ENCODE measurements at places on chromosomes 3 and 15.

- no peak for DNase-seq
Observed at GRCh38 chr15:98144388-98144787, 183.9 kb downstream of the ARRDC4 start.

DNA sequence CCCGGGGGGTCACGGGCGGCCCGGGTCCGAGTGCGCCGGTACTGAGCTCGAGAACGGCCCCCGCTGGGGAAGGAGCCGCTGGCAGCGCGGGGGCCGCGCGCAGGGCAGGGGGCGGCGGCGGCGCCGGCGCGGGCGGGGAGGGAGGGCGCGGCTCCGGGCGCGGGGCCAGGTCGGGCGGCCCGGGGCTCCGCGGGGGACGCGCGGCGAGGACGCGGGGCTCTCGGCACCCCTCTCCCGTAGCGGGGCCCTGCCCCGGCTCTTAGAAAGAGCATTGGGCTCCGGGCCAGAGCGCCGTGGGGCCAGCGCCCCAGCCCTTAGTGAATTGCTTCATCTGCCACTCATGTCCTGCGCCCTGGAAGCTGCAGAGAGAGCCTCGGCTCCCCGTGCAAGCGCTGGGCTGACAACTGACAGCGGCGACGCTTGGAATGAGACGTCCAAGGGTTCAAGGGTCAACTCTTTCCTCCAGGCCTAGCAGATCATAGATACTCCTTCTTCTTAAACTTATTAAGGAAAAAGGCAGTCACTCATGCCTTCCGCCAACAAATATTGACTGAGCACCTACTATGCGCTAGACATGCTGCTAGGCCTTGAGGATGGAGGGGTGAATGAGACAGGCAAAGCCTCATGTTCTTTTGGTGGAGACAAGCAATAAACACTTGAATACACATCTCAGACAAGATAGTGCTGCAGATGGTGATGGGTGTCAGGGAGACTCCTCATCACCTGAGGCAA lies 140.8 kb downstream of the SMAD6 start:
- DNase-seq = no peak

DNA sequence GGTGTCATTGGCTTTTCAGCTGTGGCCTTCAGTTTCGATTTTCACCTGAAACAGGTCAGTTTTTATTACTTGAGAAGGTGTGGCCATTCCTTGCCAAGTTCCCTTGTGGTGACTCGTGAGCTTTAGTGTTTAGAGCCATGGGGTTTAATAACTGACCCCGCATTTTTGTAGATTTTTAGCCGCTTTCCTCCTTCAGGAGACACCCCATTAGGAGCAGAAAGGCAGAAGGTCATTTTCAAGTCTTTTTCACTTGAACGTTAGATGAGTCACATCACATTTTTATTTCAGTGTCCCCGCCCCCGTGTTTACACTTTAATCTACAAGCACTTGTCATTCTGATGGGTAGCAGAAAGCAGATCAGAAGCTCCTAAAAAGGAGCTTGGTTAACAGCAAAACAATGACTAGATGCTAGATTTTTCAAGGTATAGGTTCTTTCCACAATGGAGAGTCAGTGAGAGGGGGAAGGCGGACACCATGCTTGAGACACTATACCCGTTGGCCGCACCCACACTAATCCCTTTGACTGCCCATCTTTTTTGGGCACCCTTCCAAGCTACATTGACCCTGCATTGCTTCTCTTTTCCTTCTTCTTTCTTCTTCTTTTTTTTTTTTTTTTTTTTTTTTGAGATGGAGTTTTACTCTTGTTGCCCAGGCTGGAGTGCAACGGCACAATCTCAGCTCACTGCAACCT lies 132.7 kb downstream of the GHSR start:
- no peak for DNase-seq

DNA sequence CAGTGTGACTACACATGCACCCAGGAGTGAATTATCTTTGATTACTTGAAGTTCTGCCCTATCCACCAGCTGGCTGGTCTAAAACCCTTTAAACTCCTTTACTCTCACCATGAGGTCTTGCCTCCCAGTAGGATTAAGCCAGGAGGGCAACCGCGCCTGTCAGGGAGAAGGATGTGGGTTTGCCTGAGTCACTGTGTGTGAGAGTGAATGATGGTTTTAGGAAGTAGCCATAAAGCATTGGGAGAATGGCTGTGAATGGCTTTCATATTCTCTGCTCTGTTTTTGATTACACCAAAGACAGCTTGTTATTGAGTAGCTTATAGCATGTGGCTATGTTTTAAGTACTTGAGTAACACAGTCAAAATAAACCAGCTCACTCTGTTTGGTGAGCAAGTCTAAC lies 637.7 kb upstream of the TBL1XR1 start:
- no peak for DNase-seq

GRCh38 chr3:105960381-105960780 lies 91.6 kb upstream of the CBLB start:
- no peak for DNase-seq

- no peak for DNase-seq
Observed at GRCh38 chr3:140338916-140339315, 338.9 kb upstream of the TRIM42 start.

DNA sequence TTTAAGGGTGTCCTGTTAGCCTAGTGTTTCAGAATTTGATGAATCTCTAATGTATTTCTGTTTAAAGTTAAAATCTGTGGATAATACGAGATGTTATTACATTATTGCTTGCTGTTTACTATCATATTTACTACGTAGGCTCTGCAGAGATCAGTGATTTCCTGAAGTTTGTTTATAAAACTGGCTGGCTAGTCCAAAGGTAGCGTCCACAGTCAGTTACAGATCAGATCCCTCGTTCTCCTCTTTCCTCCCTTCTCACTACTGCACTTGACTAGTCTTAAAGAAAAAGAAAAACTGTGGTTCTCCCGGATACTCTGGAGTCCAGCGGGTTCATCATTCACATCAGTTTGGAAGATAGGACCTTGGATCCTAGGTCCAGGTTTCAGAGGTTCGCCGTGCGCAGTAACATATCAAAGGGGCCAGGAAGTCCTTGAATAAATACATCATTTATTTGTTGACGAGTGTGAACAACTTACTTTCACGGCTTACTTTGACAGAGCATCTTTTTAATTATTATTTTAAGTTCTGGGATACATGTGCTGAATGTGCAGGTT lies 35.9 kb downstream of the ASB7 start:
- DNase-seq = no peak

DNA sequence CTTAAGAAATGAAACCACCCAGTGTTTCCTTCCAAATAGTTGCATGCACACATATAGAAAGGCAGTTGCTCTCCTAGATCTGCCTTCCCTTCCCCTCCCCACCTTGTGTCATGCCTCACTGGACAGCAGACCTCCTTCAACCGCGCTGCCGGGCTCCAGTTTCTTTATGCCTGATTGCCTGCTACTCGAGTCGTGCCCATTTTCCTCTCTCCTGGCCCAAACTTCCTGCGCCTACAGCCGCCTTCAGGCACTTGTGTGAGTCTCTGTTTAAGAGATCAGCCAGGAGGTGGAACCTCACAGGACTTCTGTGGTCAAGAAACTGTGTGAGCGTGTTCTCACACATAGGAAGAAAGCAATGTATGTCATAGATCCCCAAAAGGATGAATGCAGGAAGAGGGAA lies 8.8 kb upstream of the FAM107A start:
- no peak for DNase-seq

DNA sequence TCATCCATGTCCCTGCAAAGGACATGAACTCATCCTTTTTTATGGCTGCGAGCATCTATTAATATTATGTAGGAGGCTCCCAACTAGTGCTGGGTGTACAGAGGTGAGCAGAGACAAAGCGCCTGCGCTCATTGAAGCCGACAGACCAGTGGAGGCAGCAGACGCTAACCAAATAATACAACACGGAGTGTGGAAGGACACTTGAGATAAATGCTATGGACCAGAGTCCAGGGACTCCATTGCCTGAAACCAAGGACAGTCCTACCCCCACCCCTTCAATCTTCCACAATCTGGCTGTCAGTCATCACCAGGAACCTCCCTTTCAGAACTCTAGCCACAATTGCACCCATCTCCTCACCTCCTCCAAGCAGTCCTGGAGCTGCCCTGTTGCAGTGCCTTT lies 41.5 kb downstream of the KLHL6 start:
- no peak for DNase-seq

DNA sequence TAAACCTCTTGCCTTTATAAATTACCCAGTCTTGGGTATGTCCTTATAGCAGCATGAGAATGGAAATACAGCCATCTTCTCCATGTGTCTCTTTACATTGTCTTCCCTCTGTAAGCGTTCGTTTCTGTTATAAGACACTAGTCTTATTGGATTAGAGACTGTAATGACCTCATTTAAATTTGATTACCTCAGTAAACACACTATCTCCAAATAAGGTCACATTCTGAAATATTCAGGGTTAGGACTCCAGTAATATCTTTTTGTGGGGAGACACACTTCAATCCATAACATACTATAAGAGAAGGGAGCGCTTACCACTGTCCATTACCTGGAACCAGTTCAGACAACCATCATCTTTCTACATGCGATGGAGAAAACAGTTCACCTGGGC lies 34.3 kb upstream of the CD47 start:
- DNase-seq = no peak
